ENCODE measurements at places on chromosomes 7 and 10. TPM values are rescaled to one million over a fixed set of nuclear protein-coding genes. Genes with fewer than 3 reads are reported as not detected.

EBLN1 gene
- not detected for polyA plus RNA-seq

SFXN4 gene
- 63.7 TPM for polyA plus RNA-seq

PTPN20 gene
- polyA plus RNA-seq, result 0.75 TPM

ANK3 gene
- 9.9 TPM for polyA plus RNA-seq

DNA sequence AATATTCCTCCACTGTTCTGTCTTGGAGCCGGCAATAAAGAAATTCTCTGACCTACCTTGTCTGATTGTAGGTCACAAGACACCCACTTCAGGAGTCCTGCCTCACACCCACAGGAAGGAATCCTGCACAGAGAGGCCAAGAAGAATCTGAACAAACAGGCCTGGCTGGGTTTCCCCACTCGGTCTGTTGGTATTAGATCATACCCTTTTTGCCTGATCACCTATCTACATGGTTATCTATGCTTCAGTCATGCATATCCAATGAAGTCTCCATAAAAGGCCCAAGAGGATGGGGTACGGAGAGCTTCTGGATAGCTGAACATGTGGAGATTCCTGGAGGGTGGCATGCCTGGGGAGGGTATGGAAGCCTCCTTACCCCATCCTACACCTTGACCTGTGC is 12.3 kb downstream of the OGDH start:
- H3K27me3 ChIP-seq, result no peaks in the 10 kb centered on the region
- no peak overlapping the region for H3K4me3 ChIP-seq
- H3K27ac ChIP-seq, result peak overlapping the region; percentile 68
- peaks cover 21% of the 10 kb centered on the region for H3K4me1 ChIP-seq

GRCh38 chr7:44210107-44210506 is 9.3 kb downstream of the YKT6 start:
- peaks cover 82% of the 10 kb centered on the region for H3K36me3 ChIP-seq
- no peaks in the 10 kb centered on the region for H3K27me3 ChIP-seq
- no peak for DNase-seq
- no peak overlapping the region for H3K4me3 ChIP-seq

DNA sequence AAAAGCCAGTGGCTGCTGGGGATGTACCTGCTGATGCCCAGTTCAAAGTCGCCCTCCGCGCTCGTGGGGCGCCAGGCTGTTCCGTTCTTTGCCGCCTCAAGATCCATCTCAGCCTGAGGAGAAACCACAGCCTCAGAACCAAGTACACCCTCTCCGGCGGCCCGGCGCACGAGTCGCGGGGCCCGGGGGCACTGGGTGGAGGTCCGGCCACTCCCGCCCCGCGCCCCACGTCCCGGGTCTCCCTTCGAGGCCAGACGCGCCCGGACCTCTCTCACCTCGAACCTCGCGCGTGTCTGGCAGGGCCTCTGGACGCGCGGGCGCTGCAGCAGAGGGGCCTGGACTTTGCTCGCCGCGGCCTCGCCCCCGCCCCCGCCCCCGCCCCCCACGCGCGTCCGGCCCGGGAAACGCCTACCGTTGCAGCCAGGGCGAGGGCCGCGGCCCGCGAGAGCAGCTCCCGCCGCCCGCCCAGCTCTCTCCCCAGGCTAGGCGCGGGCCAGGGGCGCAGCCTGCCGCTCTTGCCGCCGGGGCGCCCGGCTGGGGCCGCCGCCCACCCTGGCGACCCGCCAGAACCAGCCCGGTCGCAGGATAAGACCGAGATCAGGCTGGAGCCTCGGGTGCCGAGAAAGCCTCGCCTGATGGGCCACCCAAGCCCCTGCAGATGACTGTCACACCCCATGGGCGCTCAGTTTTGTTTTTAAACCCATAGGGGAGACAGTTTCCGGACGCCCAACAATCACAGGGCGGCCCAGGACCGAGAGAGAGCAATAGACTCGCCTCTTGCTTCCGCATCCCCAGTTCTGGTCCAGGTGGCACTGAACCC is at the start of gene ABCB4:
TSS of gene ABCB4 (minus strand) at position 322 of the 820 bp plus-strand sequence. CDS start at position 107, 215 bp downstream.
- H3K27me3 ChIP-seq, result peaks cover 22% of the 10 kb centered on the region
- no peaks in the 10 kb centered on the region for H3K36me3 ChIP-seq
- H3K4me1 ChIP-seq, result no peaks in the 10 kb centered on the region
- peak within 1 kb of the TSS; percentile 31 for H3K4me3 ChIP-seq
- DNase-seq, result peak; percentile 46

DNA sequence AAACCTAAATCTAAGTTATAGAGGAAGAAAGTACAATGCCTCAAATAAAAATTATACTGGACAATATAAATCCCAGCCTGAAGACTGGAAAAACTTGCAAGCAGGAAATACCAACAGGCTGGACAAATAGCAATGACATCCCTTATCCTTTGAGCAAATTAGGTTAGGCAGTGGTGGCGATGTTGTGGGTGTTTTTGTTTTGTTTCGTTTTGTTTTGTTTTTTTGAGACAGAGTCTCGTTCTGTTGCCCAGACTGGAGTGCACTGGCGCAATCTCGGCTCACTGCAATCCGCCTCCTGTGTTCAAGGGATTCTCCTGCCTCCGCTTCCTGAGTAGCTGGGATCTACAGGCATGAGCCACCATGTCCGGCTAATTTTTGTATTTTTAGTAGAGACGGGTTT is 57.3 kb upstream of the TES start:
- H3K36me3 ChIP-seq, result no peaks in the 10 kb centered on the region
- no peak for DNase-seq
- H3K27me3 ChIP-seq, result no peaks in the 10 kb centered on the region

GRCh38 chr10:82574081-82574480 is 699.1 kb downstream of the NRG3 start:
- H3K4me3 ChIP-seq, result no peak overlapping the region
- no peaks in the 10 kb centered on the region for H3K4me1 ChIP-seq
- H3K36me3 ChIP-seq, result no peaks in the 10 kb centered on the region
- no peak overlapping the region for H3K27ac ChIP-seq

DNA sequence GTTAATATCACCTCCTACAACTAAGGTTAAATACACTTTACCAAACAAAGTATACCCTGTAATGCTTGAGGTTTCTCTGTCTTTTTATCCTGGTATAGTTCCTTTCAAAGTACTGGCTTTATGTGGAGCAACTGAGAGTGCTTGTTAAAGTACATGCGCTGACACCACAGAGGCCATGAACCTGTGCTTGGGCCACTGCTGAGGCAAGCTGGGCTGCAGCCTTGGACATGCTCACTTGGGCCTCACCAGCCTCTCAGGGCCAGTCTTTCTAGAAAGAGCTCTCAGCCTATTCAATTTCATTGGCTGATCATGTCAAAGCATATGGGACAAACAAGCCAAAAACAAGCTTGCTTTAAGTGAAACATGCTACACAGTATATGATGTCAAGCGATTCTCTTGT is 126.1 kb upstream of the DNAJB12 start:
- DNase-seq, result no peak
- no peaks in the 10 kb centered on the region for H3K27me3 ChIP-seq
- H3K4me3 ChIP-seq, result no peak overlapping the region
- peaks cover 11% of the 10 kb centered on the region for H3K36me3 ChIP-seq
- H3K27ac ChIP-seq, result no peak overlapping the region

- peaks cover 2% of the 10 kb centered on the region for H3K4me1 ChIP-seq
- H3K36me3 ChIP-seq, result no peaks in the 10 kb centered on the region
- H3K27ac ChIP-seq, result no peak overlapping the region
- no peak for DNase-seq
- H3K4me3 ChIP-seq, result no peak overlapping the region
Observed at GRCh38 chr7:16913643-16914042, 31.9 kb upstream of the AGR3 start.

DNA sequence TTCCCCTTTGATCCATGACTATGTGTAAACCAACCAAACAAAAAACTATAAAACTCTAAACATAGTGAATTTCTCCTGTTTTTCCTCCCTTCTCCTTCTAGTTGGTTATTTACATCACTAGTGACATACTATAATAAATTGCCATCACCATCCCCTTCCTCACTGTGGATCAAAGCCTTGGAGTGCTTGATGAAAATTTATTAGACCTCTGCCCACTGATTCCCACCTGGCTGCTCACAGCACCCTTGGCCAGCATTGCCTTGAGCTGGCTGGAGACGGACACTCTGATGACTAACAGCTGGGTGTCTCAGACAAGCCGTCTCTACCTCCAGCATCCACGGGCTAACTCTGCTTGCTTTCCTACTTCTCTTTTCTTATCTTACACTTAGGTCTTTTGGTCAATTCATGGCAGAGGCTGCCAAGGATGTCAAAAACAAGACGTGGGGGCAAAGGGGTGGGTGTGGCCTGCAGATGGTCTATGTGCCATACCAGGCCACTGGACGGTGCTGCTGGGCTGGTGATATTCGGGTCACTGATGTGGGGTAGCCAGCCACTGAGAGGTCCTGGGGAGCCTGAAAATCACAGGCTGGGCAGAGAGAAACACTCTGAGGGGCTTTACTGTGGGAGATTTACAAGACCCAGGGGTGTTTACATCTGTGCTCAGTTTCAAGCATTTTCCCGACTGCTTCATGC is 207.8 kb downstream of the TAX1BP1 start:
- no peaks in the 10 kb centered on the region for H3K27me3 ChIP-seq
- no peak for DNase-seq
- no peak overlapping the region for H3K27ac ChIP-seq

DNA sequence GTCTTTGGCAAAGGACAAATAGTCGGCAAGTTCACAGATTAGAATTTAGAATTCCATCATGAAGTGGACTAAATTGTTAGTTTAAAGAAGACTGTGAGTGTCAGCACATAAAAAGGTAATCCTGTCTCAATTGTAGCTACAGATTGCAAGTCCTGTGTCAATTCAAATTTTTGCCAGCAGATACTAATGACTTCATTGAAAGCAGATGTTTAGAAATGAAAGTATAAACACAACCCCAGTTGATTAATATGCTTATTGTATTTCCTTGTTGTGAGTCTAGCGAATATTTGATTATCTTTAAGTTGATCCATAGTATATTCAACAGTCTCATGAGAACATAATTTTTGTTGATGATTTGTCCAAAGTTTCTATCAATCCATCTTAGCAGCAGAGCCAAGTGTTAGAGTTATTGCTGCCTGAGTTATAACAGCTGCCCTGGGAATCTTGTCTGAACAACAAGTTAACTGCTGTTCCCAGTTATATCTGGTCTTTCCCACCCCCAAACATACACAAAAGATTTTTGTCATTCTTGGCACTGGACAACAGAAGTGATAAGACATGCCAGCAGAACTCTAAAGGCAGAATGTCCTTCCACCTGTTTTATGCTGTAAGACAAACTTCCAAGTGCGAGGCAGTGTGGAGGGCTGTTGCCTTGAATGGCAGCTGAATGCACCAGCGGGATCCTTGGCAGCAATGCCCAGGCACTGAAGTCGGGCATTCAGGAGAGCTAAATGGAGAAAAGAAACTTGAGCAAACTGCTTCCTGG is 21.3 kb upstream of the HERPUD2 start:
- no peaks in the 10 kb centered on the region for H3K36me3 ChIP-seq
- H3K4me3 ChIP-seq, result no peak overlapping the region
- no peak overlapping the region for H3K27ac ChIP-seq
- no peaks in the 10 kb centered on the region for H3K27me3 ChIP-seq

- no peaks in the 10 kb centered on the region for H3K27me3 ChIP-seq
- H3K36me3 ChIP-seq, result peaks cover 18% of the 10 kb centered on the region
- DNase-seq, result peak; percentile 8
Observed at GRCh38 chr7:5423306-5423975, at the start of gene TNRC18. TSS of gene TNRC18 (minus strand) at chr7:5423834. CDS start at chr7:5421246, 2,588 bp downstream.

DNA sequence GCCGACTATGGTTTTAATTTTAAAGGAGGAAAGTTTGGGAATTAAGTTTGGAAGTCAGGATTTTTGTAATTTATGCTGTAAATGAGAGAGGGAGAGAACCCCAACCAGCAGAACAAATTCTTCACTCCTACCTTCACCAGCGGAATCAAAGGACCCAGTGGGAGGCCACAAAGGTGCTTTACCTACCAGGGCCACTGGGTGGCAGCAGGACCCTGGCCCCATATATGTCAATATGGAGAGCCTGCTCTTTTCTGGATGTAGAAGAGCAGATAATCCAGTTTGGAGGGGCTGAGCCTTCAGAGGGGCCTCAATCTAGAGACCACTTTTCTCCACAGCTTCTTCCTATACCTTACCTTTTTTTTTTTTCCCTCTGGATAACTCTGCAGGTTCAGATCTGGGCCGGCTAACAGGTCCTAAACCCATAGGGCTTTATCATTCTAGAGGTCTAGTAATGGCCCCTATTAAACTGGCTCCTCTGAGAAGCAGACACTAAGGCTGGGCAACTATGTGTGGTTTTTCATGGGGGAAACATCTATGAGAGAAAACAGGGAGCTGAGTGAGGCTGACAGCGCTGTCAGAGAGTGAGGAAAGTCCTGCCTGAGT is 8.5 kb upstream of the SCD start:
- peak; percentile 77 for DNase-seq
- no peaks in the 10 kb centered on the region for H3K36me3 ChIP-seq
- H3K4me1 ChIP-seq, result no peaks in the 10 kb centered on the region

DNA sequence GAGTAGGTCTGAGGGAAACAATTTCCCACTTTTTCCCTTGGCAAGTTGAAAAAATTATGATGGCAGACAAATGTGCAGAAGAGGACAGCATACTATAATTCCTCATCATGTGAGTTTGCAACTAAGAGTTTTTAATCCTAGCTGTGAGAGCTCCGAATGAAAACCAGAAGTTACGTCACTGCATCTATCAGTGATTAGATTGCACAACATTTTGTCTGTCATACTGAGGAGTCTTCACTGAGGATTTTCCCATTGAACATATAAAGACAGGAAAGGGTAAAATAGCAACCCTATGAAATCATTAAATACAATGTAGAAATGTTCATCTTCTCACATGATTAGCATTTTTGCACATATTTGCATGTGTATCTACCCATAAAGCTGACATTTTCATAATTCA is 45.8 kb downstream of the ZNF736 start:
- no peaks in the 10 kb centered on the region for H3K36me3 ChIP-seq
- no peak overlapping the region for H3K4me3 ChIP-seq
- DNase-seq, result no peak
- no peak overlapping the region for H3K27ac ChIP-seq
- H3K4me1 ChIP-seq, result no peaks in the 10 kb centered on the region

DNA sequence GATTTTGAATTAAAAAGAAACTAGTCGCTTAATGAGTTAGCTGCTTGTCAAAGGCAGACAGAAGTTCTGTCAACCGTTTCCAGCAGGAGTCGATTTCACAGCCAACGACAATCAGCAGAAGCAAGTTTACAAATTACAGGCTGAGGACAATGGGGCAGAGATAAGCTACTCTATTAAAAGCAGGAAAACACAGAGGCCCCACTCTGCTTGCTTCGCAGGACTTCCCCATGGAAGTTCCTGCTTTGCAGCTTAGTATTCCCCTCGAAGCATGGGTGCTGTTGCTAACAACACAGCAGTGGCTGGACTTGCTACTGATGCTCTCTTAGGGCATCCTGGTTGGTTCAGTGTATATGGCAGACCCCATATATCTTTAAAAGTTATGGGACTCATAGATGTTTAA is 50.8 kb upstream of the KLF6 start:
- peaks cover 10% of the 10 kb centered on the region for H3K4me1 ChIP-seq
- no peak overlapping the region for H3K4me3 ChIP-seq
- DNase-seq, result peak; percentile 66

GRCh38 chr7:99098824-99099498 is 44.9 kb downstream of the SMURF1 start:
- peak overlapping the region; percentile 1 for H3K27ac ChIP-seq
- H3K4me1 ChIP-seq, result no peaks in the 10 kb centered on the region
- DNase-seq, result peak; percentile 88
- H3K36me3 ChIP-seq, result no peaks in the 10 kb centered on the region
- H3K4me3 ChIP-seq, result no peak overlapping the region
- no peaks in the 10 kb centered on the region for H3K27me3 ChIP-seq

GRCh38 chr7:141685285-141686023 is 16.5 kb downstream of the DENND11 start:
- H3K27ac ChIP-seq, result no peak overlapping the region
- no peaks in the 10 kb centered on the region for H3K27me3 ChIP-seq
- no peak overlapping the region for H3K4me3 ChIP-seq
- no peak for DNase-seq
- peaks cover 2% of the 10 kb centered on the region for H3K36me3 ChIP-seq
